ENCODE measurements at places on chromosomes 3 and 15. TPM values are rescaled to one million over a fixed set of nuclear protein-coding genes. Genes with fewer than 3 reads are reported as not detected.
A peak's percentile ranks its signal among the peaks of the same experiment; 100 is the strongest.

DNA sequence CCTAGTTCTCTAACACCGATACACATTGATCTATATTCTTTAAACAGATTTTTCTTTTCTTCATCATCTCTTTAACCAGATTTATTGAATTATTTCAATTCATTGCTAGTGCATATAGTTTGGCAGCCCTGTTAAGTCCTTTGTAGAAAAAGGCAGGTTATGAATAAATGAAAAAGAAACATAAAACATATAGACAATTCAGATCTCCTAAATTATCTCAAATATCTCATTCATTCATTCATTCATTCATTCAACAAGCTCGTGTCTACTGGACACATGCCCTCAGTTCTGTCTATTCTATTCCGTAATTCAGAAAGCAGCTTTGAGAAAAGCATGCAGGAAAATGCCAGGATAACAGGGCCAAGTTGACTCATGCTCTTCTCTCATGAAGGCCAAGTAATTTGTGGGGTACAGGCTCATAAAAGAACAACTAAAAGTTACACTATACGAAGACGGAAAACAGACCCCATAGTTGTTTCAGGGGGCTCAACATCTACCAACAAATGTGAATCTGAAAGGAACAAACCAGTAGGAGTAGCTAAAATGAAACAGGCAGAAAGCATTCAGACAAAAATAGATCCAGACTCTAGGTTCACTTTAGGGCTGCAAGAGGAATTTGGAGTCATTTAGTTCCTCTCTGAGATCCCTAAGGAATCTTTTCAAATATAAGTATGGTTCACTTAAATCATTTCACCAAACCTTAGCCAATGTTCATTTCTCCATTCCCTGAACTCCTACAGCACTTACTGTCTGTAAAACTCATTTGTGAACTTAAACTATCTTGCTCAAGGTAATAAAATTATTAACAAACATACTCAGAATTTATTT lies 7.5 kb downstream of the ZNF148 start:
- H3K4me1 ChIP-seq, result peaks cover 5% of the 10 kb centered on the region
- H3K36me3 ChIP-seq, result peaks cover 6% of the 10 kb centered on the region
- no peak overlapping the region for H3K4me3 ChIP-seq
- H3K27ac ChIP-seq, result no peak overlapping the region
- H3K27me3 ChIP-seq, result no peaks in the 10 kb centered on the region
- no peak for DNase-seq

The PSTPIP1 gene
- total RNA-seq, result 1.4 TPM

DNA sequence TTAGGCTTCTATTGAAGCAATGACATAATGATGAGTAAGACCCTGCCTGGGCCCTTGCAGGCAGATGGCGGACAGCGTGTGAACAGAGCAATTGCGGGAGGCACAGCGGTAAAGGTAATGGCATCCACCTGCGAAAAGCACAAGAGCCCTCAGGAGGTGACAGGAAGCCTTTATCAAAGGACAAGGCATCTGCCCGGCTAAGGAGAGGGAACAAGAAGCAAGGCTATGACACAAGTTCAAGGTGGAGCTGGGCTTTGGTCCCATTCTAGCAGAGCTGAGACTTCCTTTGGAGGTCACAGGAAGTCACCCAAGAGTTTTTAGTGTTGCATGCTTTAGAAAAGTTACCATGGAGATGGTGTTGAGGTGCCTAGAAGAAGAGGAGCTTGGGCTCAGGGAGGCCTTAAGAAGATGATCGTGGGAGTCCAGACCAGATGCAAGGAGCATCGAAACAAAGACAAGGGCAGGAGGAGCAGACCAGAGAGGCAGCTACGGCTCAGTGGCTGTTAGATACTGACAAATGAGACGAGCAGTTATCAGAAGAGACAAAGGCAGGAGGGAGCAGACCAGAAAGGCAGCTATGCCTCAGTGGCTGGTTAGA lies 34.5 kb downstream of the OSBPL10 start:
- H3K4me1 ChIP-seq, result no peaks in the 10 kb centered on the region
- no peaks in the 10 kb centered on the region for H3K36me3 ChIP-seq
- no peaks in the 10 kb centered on the region for H3K27me3 ChIP-seq
- H3K27ac ChIP-seq, result no peak overlapping the region
- DNase-seq, result no peak

The RLBP1 gene
- not detected for total RNA-seq

GRCh38 chr3:154018100-154018696 lies 103.0 kb upstream of the ARHGEF26 start:
- no peaks in the 10 kb centered on the region for H3K4me1 ChIP-seq
- no peak overlapping the region for H3K4me3 ChIP-seq
- H3K27ac ChIP-seq, result no peak overlapping the region
- peak; percentile 90 for DNase-seq
- H3K36me3 ChIP-seq, result no peaks in the 10 kb centered on the region
- H3K27me3 ChIP-seq, result peaks cover 8% of the 10 kb centered on the region

DNA sequence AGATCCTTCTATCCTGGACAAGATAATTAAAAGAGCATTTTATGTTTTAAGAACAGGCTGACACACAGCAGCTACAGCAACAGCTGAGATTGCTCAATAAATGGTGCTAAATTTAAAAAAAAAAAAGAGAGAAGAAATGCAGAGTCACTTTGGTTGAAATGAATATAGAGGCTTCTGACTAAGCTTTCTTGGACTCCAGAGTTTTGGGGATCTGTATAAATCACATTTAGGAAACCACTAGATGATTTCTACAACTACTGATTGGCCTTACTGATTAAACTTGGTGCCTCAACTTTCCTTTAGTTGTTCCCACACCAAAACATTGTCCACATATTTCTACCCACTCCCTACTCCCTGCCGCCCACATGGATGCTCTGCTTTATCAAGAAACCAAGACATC lies 132.9 kb upstream of the ZBTB20 start:
- H3K27me3 ChIP-seq, result no peaks in the 10 kb centered on the region
- H3K36me3 ChIP-seq, result no peaks in the 10 kb centered on the region
- no peak for DNase-seq
